Neural progenitor cell (in vitro differentiated cells): ENCODE measurements at places on chromosomes 5 and 9. TPM values are rescaled to one million over a fixed set of nuclear protein-coding genes. Genes with fewer than 3 reads are reported as not detected.

ZFR gene
- total RNA-seq = 108 and 131 TPM in 2 replicates

EGR1 gene
- 25.1 and 31.3 TPM in 2 replicates for total RNA-seq

SHISAL2B gene
- 10.4 and 17.8 TPM in 2 replicates for total RNA-seq

- DNase-seq = peak; percentile 60
These were observed 45.7 kb downstream of the DPYSL3 start for GRCh38 chr5:147464211-147464610.

DNA sequence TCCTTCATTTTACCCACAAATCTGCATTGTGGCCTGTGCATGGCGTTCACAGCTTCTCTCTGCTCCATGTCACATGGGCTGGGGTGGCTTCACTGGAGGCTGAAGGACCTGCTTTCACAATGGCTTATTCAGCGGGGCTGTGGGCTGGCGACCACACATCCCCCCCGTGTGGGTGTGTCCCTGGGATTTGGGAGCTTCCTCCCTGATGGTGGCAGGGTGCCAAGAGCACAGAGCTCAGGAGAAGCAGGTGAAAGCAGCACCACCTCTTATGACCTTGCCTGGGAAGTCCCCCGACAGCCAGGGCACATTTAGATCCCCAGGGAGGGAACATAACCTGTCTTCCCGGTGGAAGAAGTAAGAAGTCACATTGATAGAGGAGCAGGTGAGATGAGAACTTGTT, 5.0 kb upstream of the MED10 start:
- DNase-seq = no peak

DNA sequence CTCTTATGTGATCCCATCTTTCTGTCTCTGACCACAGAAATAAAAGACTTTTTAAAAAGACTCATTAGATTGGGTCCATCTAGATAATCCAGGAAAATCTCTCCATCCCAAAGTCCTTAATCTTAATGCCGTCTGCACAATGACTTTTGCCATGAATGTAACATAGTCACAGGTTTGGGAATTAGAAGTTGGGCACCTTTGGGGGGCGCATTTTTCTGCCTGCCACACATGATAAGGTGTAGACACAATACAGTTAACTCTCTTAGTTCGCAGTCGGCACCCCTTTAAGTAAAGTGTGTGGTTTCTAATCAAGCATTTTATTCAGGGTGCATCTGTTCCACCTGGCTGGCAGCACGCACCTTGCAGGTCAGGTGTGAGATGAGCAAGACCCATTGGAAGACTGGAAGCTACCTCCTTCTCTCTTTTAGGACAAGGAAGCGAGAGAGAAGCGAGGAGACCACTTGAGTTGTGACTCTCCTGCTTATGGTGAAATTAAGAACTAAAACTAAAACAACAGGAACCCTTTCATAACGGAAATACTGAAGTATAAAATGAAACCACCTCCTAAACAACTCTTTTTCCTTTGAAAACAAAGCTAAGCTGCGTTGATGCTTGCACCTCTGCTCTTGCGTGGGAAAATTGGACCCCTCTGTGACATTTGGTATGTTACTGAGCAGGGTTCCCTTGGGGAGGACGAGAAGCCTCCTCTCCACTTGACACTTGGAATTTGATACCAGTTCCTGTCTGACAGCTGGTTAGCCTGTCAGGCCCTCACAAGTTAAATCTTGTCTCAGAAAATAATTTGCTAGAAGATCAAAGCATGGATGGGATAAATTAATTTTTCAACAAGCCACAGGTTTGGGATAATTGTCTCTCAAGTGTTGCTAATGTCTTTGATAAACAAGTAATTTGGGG, 304.6 kb upstream of the DMRT1 start:
- DNase-seq = no peak

ADCY2 gene
- total RNA-seq = 0.59 and 1.2 TPM in 2 replicates

IFNA2 gene
- total RNA-seq = not detected in 2 replicates

DNA sequence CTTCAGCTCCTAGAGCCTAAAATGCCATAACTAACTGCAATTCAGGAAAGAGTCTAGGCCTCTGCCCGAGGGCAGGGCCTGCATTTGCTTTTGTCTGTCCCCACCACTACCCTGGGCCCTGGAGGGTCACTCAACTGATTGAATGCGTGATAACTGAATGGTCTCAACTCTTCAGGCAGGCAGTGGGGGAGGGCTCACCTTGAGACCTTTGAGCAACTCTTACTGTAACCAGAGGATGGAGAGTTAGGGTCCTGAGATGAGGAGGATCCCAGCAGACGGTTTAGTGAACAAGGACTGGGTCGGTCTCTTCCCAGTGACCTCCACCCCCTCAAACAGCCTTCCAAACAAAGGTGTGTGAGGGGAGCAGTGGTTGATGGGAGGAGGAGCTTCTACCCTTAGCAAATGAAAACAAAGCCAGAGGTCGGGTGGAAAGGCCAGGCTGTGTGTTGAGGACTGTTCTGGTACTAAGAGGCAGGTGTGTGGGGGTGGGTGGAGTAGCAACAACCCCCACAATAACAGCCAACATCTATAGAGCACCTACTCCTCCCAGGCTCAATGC, 59.4 kb downstream of the CXXC5 start:
- DNase-seq = no peak

PRUNE2 gene
- 18.4 and 28.2 TPM in 2 replicates for total RNA-seq

QRFP gene
- not detected in 2 replicates for total RNA-seq

GRCh38 chr5:98631311-98632054, 142.0 kb upstream of the RGMB start:
- DNase-seq = no peak

NXNL2 gene
- 0.32 and 0.74 TPM in 2 replicates for total RNA-seq

- DNase-seq = no peak
These were observed 53.4 kb downstream of the SLC22A5 start for GRCh38 chr5:132422720-132423437.

SPINK13 gene
- total RNA-seq = not detected in 2 replicates

DNA sequence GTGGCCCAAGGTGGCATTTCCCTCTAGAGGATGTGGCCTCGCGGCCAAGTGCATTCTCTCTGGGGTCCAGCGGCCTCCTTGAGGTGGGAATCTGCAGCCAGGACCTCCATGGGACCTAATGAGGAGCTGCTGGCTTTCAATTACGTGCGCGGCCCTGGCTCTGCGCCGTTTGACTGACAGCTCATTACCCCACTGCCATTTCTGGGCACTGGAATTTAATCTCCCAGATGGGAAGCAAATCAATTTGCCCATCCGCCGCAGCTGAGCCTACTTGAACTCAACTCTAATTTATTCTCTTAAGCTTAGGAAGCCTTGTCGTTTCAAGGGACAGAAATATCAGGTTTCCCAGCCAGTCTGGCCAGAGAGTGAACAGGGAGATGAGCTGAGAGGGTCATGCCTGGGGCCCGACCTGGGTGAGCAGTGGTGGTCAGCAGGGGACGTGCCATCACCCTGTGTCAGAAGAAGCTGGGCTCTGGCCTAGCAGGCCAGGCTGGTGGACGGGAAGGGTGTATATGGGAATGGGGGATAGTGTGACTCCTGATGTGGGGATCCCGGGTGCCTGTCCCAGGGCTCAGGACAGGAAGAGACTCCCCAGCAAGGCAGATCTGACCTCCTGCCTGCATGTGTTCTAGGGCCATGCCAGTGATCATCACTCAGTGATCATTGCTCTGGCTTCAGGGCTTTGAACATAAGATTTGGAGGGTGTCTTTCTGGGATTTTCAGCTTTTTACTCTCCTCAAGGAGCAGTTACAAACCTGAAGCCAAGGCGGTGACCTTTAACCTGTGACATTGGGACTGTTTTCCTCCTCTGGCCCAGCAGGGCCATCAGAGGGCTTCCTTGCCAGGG, 69.7 kb downstream of the MACROH2A1 start:
- DNase-seq = no peak

DNA sequence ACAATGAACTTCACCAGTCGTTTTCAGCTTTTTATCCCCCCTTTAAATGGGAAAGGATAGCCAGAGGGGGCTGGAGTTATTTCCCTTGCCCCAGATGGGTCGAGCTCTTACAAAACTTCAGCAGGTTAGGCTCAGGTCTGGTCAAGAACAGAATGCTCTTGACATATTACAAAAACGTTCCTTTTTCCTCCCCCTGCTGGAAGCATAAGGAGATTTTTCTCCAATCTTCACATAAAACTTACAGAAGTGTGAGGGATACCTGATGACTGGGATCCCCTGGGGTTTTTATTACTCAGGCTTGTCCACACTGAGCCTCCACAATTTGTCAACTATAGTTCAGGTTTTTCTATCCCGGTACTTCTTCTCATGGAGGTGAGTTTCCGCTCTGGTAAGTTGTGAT, 60.8 kb downstream of the CSF2 start:
- DNase-seq = no peak

MEGF10 gene
- 1.3 and 2.2 TPM in 2 replicates for total RNA-seq

DNA sequence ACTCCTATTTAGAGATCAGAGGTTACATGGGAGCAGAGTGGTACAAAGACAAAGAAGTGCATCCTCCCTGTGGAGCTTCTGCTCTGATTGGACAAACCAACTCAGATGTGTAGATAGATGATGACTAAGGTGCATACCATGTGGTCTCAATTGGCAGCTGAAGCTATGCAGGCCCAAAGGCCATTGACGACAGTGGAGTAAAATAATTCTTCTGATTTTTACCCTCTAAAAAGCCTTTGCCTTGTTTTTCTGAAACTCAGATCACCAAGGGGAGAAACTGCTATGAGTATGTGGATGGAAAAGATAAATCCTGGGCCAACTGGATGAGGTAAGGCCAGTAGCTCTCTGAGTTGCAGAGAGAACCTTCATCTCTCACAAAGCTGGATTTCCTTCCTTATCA, 15.6 kb downstream of the PRDM9 start:
- no peak for DNase-seq

DNA sequence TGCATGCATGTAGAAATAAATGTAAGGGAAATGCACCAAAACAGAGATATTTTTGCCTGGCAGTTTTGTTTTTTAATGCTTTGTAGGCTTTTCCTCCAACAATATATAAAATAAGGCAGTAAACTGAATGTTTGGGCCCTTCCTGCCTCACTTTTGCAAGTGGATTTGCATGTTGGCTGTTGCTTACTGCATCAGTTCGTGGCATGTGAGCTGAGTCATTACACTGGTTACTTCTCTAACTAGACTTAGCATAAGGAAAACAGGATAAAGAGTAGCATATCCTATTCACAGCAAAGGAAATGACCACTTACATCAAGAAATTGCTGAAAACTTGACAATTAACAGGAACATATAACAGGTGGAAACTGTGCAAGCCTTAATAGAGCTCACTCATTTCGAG, 113.4 kb downstream of the TLE1 start:
- DNase-seq = no peak

GRCh38 chr5:142792865-142793232, 22.7 kb downstream of the ARHGAP26 start:
- DNase-seq = no peak

DNA sequence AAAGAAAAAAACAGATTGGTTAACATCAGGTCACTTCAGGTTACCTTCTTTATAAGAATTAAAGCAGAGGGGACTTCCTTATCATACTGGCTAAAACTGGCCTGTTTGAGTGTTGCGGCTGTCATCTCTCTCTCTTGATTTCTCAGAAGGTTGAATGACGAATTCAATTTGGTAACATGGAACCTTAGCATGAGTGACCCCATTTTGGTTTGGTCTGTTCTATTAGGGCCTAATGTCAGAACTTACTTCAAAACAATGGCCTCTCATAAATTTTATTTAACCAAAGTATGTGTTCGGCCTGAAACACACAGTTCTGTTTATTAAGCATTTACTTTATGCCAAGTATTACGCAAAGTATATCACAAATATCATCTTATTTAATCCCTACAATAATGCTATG, 147.5 kb downstream of the CAAP1 start:
- no peak for DNase-seq

DNA sequence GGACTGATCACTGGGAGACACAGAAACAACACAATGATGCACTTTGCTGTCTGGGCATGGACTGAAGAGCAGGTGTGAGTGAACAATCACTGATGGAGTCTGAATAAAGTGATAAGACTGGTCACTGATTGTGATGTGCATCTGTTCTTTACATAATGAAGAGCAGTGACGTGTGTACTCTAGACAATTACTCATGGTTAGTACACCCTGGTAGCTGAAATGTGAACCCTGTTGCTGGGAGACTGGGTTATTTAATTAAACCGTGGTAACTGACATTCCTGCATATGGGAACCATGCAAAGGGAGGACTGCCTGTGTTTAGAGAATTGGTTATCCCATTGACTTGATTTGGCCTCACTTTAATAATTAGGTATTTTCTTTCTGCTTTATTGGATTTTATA, 202.9 kb downstream of the NR2F1-AS1 start:
- no peak for DNase-seq

- no peak for DNase-seq
These were observed 7.8 kb downstream of the NOL6 start for GRCh38 chr9:33465596-33466564.

OR1J2 gene
- not detected in 2 replicates for total RNA-seq

RPS14 gene
- 3,204 and 3,639 TPM in 2 replicates for total RNA-seq

FBP2 gene
- total RNA-seq = not detected in 2 replicates

- peak; percentile 24 for DNase-seq
These were observed 331.8 kb downstream of the KDM4C start for GRCh38 chr9:7089406-7090193.

SLC36A1 gene
- total RNA-seq = 7.8 and 8.4 TPM in 2 replicates

IL31RA gene
- total RNA-seq = not detected in 2 replicates

- DNase-seq = no peak
These were observed 238.3 kb upstream of the EDIL3 start for GRCh38 chr5:84623019-84623418.

PNPLA7 gene
- total RNA-seq = 0.13 and 0.31 TPM in 2 replicates

GRCh38 chr5:135385576-135385975, 13.5 kb downstream of the MACROH2A1 start:
- no peak for DNase-seq

GRCh38 chr9:124420991-124421543, 5.8 kb upstream of the PSMB7 start:
- no peak for DNase-seq

GRCh38 chr9:108002371-108002956, 512.9 kb upstream of the KLF4 start:
- DNase-seq = no peak

FST gene
- total RNA-seq = 58.7 and 79.4 TPM in 2 replicates

DNA sequence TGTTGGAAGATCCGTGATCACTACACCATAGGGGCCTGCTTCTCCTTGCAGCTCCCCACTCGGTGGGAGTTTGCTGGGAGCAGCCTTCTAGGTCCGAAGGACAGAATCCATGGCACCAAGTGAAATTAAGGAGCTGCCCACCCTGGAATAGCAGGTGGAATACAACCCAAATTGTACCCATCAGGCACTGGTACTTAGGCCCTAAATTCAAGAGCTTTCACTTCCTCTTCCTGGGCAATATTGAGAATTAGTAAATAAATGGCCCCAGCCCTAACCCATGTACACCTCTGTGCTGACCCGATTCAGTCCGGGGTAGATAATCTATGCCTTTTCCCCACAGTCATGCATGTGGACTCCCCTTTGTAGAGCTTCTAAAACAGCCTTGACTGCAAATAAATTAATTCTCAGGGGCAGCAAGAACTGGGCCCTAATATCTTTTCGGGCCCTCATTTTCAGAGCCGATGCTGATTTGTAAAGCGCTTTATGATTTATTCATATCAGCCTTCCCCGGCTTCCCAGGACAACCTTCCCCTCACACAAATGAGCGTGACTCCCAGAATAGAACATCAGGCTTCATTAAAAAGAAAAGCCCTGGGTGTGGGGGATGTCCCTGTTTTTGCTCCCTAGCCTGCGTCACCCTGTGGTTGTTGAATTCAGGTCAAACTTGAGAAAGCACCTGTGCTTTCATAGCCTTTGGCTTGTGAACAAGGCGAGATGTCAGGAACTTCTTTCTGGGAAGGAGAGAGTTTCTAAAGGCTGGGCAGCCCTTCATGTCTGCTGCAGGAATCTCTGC, 126.1 kb upstream of the TBC1D2 start:
- no peak for DNase-seq
